ENCODE measurements at places on chromosomes 7 and 10. TPM values are rescaled to one million over a fixed set of nuclear protein-coding genes. Genes with fewer than 3 reads are reported as not detected.

- DNase-seq: no peak
Measured at GRCh38 chr10:93593749-93594148, 7.3 kb downstream of the RBP4 start.

DNA sequence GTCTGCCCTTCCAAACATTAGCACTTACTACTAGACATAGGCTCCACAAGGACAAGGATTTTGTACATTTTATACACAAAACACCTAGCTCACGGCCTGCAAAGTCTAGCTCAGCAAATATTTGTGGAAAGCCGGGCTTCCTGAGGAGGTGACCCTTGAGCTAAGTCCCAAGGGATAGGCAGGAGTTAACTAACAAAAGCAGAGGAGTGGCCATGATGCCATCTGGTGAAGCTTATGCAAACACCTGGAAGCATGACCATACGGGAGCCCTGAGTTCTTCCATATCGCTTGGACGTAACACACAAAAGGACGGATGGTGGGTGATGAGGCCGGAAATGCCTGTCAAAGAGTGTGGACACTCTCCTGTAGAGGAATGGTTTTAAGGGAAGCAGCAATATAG is 25.9 kb upstream of the YAE1 start:
- peak; percentile 47 for DNase-seq

Gene CNPY1
- total RNA-seq: not detected

DNA sequence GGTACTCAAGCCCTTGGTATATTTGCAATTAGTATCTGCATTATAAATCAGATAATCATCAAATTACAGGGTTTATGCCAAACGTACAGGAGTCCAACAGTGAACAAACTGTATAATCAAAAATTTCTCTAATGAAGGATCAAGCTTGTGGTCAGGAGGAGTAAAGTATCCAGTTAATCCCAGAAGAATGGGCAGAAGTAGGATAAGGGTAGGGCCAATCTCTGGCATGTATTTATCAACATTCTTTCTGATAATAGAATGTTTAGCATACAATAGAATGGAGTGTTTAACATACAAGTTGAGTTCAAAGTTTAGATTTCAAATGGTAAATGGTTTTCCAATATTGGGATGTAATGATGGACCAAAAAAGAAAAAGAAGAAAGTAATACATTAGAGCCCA is 103.0 kb downstream of the CALD1 start:
- DNase-seq: no peak

Gene RGS10
- total RNA-seq: 22.6 TPM

- DNase-seq: no peak
Measured at GRCh38 chr7:129169171-129169671, 19.2 kb upstream of the SMO start.

Gene GTF2IRD2
- total RNA-seq: 11.2 TPM

Gene HECTD2
- total RNA-seq: 1.5 TPM

Gene ASB10
- total RNA-seq: not detected

DNA sequence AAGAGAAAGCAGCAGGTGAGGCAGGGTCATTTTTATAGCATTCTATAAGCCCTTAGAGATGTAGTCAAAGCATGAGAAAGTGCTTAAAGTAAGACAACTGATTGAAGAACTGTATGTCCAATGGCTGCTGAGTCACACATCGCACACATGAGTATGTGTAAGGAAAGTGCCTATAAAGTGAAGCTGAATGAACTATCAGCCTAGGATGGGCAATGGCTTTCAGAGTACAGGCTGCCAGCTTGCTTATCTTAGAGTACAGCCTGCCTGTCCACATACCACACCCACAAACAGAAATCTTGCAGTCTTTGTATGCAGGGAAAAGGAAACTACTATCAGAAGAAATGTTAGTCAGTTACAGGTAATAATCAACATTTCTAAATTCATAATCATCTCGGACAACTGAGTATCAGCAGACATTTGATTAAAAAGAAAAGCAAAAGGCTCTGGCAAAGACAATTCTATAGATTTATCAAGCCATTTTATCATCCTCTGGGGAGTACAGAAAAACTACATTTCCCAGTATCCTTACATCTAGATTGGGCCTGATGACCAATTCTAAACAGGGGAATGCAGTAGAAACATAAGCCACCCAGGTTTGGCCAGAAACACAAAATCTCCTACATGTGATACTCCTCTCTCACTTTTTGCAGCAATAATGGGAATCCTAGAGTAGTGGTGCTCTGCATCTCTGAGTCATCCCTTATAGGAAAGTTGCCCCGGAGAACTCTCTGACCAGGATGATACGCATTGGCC is 16.2 kb upstream of the EPHB6 start:
- DNase-seq: no peak

- no peak for DNase-seq
Measured at GRCh38 chr7:71504697-71505441, 372.9 kb downstream of the GALNT17 start.

Gene TMEM236
- 0.64 TPM for total RNA-seq

Gene CEP41
- 14.3 TPM for total RNA-seq

Gene SPDYE16
- total RNA-seq: 0.34 TPM

Gene LRIT1
- not detected for total RNA-seq

- DNase-seq: no peak
Measured at GRCh38 chr10:125417605-125418004, 257.2 kb upstream of the CTBP2 start.

DNA sequence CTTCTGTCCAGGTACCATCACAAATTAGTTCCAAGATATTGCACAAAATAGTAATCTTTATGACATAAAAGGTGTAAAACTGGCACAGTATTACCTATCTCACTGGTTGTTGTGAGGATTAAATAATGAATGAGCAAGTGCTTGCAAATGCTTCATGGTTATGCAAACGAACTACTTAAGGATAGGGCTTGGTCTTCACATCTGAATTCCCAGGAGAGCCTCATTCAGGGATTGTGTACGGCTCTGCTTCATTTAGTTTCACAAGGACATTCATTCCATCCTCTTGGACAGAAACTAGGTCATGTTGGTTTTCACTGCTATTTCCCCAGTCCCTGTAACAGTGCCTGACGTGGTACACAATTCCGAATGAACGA is 12.1 kb downstream of the ABCA13 start:
- DNase-seq: no peak

DNA sequence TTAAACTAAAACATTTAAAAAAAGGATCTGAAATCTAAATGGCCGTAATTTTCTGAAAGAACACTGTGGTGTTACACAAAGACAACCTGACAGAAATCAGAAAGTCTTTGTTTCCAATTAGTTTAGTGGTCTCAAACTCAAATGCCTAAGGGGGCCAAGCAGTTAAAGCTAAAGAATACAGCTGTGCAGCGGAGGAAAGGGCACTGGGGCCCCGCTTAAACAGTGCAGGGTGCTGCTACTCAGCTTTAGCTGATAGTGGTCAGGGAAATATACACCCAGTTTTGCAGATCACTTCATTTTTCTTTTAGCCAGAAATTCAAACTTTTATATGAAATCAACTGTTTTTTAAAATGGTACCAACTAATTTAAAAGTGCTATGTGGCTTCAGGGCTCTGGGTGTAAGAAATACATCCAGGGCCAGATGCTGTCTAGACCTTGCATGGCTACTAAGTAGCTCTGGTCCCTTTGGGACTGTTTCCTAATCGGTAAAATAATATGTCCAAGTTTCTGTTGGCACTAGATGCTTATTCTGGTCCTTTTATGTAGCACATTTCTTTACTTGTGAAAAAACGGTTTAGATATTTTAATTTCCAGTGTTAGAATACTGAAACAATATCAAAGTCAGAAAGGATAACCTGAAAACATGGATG is 161.8 kb upstream of the LAMB4 start:
- no peak for DNase-seq

GRCh38 chr10:126459032-126459831 is 71.0 kb upstream of the ADAM12 start:
- no peak for DNase-seq

Gene TAS2R39
- total RNA-seq: not detected

- peak; percentile 56 for DNase-seq
Measured at GRCh38 chr7:99898836-99899235, 20.5 kb downstream of the TRIM4 start.

- DNase-seq: no peak
Measured at GRCh38 chr10:7635408-7636125, 31.2 kb downstream of the ITIH5 start.

DNA sequence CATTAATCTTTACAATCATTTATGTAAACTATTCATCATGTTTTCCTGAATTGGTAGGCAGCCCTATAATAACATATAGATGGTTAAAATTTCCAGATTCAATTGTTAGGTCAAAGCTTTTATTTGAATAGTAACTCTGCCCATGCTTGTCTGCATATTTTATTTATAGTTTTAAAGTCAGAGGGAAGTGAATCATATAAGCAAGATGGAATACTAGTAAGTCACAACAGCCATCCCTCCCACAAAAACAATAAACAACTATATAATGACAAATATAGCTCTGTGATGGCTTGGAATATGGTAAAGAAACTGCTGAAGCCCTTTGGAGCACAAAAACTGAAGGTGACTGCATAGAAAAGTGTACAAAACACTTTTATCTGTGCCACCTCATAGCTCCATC is 156.3 kb upstream of the TMEM106B start:
- no peak for DNase-seq

DNA sequence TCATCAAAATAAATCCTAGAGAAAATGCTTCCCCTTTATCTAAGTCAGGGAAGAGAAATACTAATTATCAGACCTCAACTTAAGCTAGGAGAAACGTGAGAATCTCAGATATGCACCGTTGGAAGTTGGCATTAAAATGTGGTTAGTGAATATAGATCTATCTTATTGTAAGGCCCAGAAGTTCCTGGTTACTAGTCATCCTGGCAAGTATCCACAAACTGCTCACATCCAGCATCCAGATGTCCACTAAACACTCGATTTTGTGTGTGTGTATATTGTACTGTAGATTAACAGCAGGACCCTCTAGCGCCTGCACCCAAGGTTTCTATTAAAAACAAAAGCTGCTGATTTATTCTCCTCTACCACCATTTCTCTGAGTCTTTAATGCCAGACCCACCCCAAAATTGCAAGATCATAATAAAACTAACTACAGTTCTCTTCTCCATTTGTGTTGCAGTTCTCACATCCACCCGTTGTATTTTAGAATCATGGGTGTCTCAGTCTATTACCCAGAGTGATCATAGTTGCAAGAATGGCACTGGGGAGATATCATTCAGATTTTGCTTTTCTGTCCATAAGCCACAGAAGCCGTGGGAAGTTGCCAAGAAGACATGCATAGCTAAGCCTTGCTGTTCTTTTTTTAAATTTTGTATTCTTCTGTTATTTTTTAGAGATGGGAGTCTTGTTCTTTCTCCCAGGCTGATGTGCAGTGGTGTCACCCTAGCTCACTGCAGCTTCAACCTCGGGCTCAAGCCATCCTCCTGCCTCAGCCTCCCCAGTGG is 165.4 kb downstream of the KIAA1217 start:
- no peak for DNase-seq

Gene FZD8
- total RNA-seq: 3.4 TPM

DNA sequence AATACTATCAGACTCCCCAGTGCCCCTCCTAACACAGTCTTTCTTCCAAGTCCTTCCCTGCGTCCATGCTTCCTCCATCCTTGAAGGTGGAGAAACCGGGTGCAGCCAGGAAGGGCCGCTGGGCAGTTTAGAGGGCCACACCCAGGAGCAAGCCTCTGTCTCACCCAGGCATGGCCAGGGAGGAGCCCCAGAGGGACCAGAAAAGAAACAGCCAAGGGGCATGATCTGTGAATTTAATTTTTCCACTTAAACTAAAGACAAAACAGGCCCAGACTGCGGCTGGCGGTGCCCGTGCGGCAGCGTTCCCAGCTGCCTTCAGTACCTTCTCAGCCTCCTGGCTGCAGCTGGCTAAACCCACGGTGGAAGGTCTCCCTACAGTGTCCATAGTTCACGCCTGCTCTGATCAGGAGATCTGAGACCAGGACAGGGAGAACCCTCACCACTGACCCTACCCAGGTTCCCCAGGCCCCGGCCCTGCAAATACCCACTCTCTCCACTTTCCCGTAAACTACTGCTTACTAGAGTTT is 12.9 kb downstream of the UNCX start:
- peak; percentile 26 for DNase-seq

DNA sequence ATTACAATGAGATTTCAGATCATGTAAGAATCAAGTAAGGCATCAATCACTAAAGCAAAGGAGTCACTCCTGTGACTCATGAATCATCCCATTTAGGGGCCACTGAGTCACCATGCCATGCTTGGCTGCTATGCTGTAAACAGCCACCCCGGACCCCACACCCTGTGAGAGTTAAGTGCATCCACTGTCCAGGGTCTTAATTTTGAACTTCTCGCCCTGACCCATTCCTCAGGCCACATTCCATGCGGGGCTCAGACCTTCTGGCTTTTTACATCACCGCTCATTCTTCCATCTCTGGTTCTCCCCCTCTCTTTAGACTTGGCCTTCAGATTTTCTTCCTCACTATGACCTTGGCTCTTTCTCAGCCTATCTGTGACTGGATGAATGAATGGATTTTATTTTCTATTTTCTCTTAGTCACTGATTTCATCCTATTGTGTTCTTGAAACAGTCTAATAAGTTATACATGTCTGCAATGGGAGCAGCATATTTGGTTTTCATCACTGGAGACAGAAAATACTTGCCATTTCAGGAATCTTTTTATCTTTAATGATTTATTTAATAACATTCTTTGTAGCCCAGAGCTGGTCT is 239.6 kb downstream of the SKIDA1 start:
- no peak for DNase-seq

Gene BAIAP2L1
- total RNA-seq: 66.9 TPM

- no peak for DNase-seq
Measured at GRCh38 chr10:50498465-50498864, 125.3 kb downstream of the SGMS1 start.

DNA sequence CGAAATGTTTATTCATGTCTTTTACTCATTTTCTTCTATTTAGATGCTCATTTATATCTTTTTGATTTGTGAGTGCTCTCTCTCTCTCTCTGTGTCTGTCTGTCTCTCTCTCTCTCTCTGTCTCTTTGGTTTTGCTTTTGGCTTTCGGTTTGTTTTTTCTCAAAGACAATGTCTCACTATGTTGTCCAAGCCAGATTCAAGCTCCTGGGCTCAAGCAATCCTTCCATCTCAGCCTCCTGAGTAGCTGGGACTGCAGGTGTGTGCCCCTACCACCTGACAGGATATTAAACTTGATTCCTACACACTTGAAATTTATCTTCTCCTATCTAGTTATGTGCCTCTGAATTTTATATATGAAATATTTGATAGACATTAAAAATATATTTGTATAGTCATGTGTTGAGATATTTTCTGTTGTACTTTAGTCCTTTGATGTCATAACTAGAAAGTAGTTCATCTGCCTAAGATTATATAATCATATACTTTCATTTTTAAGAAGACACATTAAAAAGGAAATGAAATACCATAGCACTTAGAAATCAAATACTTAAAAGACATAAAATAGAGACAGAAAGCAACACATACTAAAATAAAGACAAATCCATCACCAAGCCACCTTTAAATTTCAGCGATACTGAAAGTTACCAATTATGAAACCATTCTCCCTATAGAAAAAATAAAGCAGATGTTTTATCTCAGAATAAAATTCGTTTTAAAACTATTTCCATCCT is 68.1 kb upstream of the SFMBT2 start:
- no peak for DNase-seq

GRCh38 chr10:3887404-3887803 is 102.4 kb upstream of the KLF6 start:
- DNase-seq: no peak
